ENCODE measurements at places on chromosomes 3 and 15. TPM values are rescaled to one million over a fixed set of nuclear protein-coding genes. Genes with fewer than 3 reads are reported as not detected.
A peak's percentile ranks its signal among the peaks of the same experiment; 100 is the strongest.

GRCh38 chr3:31384117-31384516 is 148.6 kb upstream of the STT3B start:
- H3K36me3 ChIP-seq = no peaks in the 10 kb centered on the region
- no peak for DNase-seq
- H3K27ac ChIP-seq = no peak overlapping the region
- no peaks in the 10 kb centered on the region for H3K27me3 ChIP-seq

GRCh38 chr3:139312959-139313358 is 30.9 kb upstream of the MRPS22 start:
- no peaks in the 10 kb centered on the region for H3K4me1 ChIP-seq
- no peak overlapping the region for H3K27ac ChIP-seq
- no peak overlapping the region for H3K4me3 ChIP-seq
- DNase-seq = no peak

DNA sequence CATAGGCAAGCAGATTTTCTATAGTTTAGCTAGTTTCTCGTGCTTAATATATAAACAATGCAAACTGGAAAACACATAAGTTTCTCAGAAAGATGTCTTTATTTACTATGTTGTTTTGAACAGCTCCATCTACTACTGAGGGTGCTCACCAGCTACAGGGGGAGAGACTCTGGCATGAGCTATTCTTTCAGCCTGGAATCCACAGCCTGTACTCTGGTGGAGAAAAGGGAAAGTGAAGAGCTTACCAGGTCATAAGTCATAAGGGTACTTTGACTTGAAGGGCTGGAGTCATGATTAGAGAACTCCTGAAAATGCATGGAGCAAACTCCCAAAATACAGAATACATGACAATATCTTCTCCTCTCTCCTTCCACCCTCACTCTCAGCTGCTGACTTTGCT is 4.4 kb upstream of the AVEN start:
- H3K27me3 ChIP-seq = no peaks in the 10 kb centered on the region
- no peak overlapping the region for H3K27ac ChIP-seq
- no peaks in the 10 kb centered on the region for H3K36me3 ChIP-seq
- peaks cover 5% of the 10 kb centered on the region for H3K4me1 ChIP-seq

DNA sequence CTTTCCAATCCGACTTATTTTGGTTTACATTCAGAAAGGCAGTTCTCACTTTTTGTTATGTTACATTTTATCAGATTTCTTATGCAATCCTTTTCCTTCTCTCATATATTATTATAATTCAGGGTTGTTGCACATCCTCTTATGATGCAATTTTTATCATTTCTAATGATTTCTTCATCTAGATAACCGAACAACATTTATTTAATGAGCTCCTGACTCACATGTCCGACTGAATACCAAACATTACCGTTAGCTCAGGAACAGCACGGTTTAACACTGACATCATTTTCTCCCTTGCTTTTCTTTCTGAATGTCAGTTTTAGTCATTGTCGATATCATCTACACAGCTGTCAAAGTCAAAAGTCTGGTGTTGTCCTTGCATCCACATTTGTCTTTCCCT is 199.2 kb downstream of the BCHE start:
- H3K4me1 ChIP-seq = no peaks in the 10 kb centered on the region
- H3K4me3 ChIP-seq = no peak overlapping the region
- no peak for DNase-seq
- no peaks in the 10 kb centered on the region for H3K36me3 ChIP-seq
- no peak overlapping the region for H3K27ac ChIP-seq
- H3K27me3 ChIP-seq = no peaks in the 10 kb centered on the region

- no peak for DNase-seq
- H3K27ac ChIP-seq = no peak overlapping the region
- no peak overlapping the region for H3K4me3 ChIP-seq
Measured at GRCh38 chr15:50227076-50227475, 38.5 kb downstream of the HDC start.

GRCh38 chr3:75012791-75013331 is 398.4 kb upstream of the CNTN3 start:
- no peaks in the 10 kb centered on the region for H3K36me3 ChIP-seq
- no peak for DNase-seq
- H3K4me1 ChIP-seq = no peaks in the 10 kb centered on the region
- no peak overlapping the region for H3K4me3 ChIP-seq
- no peak overlapping the region for H3K27ac ChIP-seq
- no peaks in the 10 kb centered on the region for H3K27me3 ChIP-seq

Gene KCNAB1
- total RNA-seq = 0.40 TPM

- DNase-seq = no peak
- no peaks in the 10 kb centered on the region for H3K4me1 ChIP-seq
- no peaks in the 10 kb centered on the region for H3K36me3 ChIP-seq
- no peaks in the 10 kb centered on the region for H3K27me3 ChIP-seq
- H3K4me3 ChIP-seq = no peak overlapping the region
- no peak overlapping the region for H3K27ac ChIP-seq
Measured at GRCh38 chr3:107028086-107028485, 349.2 kb upstream of the CCDC54 start.

- H3K27me3 ChIP-seq = no peaks in the 10 kb centered on the region
- no peak overlapping the region for H3K4me3 ChIP-seq
- DNase-seq = no peak
- H3K36me3 ChIP-seq = no peaks in the 10 kb centered on the region
- peaks cover 9% of the 10 kb centered on the region for H3K4me1 ChIP-seq
- no peak overlapping the region for H3K27ac ChIP-seq
Measured at GRCh38 chr3:58880182-58880581, 169.6 kb downstream of the CFAP20DC start.

Gene NR1I2
- not detected for total RNA-seq

Gene CLDN16
- total RNA-seq = not detected

DNA sequence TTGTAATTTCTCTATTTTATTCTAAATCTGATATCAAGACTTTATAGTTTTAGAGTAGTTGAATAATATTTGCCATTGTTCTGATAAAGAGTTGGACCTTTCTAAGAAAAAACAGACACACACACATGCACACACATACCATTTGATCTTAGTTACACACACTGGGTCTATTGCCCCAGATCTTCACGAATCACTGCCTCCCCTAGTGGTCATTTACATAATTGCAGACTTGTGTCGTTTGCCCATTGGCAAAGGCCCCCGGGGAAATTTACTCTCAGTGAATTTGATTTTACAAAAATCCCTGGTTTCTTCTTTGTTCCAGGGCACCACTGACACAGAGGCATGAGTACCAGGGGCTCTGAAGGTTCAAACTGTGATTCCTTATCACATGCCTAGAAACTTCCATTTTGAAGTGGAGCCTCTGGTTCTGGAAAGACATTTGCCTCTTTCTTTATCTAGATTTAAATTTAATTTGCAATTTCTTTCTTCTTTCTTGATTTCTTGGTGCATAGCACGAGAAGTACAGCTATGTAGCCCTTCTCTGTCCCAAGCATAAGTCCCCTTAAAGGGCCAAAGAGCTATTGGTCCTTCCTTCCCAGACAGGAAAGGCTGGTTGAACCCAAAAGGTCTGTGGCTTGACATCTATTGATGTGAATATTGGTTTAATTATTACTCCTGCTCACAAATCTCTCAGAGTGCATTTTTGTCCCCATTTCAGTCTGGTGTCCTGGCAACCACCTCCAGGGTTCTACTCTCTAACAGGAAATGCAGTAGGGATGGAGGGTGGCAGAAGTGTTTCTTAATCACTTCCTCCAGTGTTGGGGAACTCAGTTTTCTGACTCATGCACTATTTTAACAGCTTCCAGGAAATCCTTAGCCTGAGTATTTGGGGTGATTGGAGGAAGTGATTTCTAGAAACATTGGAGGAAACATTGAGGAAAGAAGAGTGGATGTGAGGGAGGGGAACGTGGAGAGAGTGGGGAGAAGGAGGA is 32.4 kb upstream of the SLC6A11 start:
- no peaks in the 10 kb centered on the region for H3K4me1 ChIP-seq
- H3K4me3 ChIP-seq = no peak overlapping the region
- no peak overlapping the region for H3K27ac ChIP-seq
- H3K36me3 ChIP-seq = no peaks in the 10 kb centered on the region

Gene SCN11A
- not detected for total RNA-seq

- H3K27me3 ChIP-seq = no peaks in the 10 kb centered on the region
- DNase-seq = no peak
- no peak overlapping the region for H3K27ac ChIP-seq
- H3K4me3 ChIP-seq = no peak overlapping the region
- no peaks in the 10 kb centered on the region for H3K36me3 ChIP-seq
Measured at GRCh38 chr3:194046995-194047645, 88.8 kb upstream of the HES1 start.

- no peaks in the 10 kb centered on the region for H3K4me1 ChIP-seq
- no peaks in the 10 kb centered on the region for H3K27me3 ChIP-seq
- H3K36me3 ChIP-seq = no peaks in the 10 kb centered on the region
- DNase-seq = no peak
- no peak overlapping the region for H3K4me3 ChIP-seq
Measured at GRCh38 chr3:160312014-160312624, 86.9 kb downstream of the C3orf80 start.

DNA sequence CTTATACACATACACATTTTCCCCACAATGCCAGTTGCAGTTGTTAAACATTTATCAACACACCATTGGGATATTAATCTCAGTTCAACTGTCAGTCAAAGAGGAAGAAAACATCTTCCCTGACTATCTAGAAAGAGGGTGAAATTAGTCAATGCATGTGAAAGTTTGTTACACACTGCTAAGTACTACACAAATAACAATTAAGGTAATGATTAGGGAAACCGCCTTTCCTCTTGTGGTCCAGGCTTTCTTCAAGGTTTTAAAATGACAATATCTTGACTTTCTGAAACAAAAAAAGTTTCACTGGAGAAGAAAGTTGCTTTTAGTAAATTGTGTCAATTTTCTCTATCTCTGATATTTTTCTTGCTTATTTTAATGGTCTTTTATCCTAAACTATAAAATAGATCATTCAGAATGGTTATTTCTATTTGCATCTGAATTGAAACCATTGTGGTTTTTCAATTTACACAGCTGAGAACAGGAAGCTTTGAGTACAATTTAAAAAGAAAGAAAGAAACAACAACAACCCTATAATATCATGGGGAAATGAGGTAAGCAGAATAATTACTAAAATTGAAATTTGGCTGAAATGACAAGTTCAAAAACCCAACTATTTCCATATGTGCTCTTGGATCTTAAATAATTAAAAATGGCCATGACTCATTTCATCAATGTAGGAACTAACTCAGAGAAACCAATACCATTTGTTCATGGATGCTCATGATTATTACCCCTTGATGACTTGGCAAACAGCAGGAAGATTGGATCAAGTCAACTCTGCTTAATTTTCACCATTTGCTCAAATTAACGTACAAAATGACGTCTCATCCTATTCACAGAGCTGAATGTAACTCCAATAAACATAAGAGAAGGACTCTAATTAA is 31.7 kb downstream of the GPR149 start:
- H3K4me1 ChIP-seq = no peaks in the 10 kb centered on the region
- no peaks in the 10 kb centered on the region for H3K27me3 ChIP-seq

GRCh38 chr15:60389261-60390077 is 8.3 kb downstream of the ANXA2 start:
- H3K36me3 ChIP-seq = peaks cover 20% of the 10 kb centered on the region
- no peak for DNase-seq
- peak overlapping the region; percentile 43 for H3K4me3 ChIP-seq
- H3K27me3 ChIP-seq = no peaks in the 10 kb centered on the region
- peak overlapping the region; percentile 100 for H3K27ac ChIP-seq

Gene CCDC39
- not detected for total RNA-seq

GRCh38 chr3:25533399-25533798 is 105.3 kb downstream of the RARB start:
- no peaks in the 10 kb centered on the region for H3K4me1 ChIP-seq
- H3K27ac ChIP-seq = no peak overlapping the region
- no peaks in the 10 kb centered on the region for H3K27me3 ChIP-seq

GRCh38 chr15:71334873-71335272 is 219.6 kb downstream of the THSD4 start:
- H3K4me1 ChIP-seq = peaks cover 87% of the 10 kb centered on the region
- H3K27ac ChIP-seq = no peak overlapping the region
- H3K4me3 ChIP-seq = no peak overlapping the region
- no peaks in the 10 kb centered on the region for H3K27me3 ChIP-seq
- no peak for DNase-seq

DNA sequence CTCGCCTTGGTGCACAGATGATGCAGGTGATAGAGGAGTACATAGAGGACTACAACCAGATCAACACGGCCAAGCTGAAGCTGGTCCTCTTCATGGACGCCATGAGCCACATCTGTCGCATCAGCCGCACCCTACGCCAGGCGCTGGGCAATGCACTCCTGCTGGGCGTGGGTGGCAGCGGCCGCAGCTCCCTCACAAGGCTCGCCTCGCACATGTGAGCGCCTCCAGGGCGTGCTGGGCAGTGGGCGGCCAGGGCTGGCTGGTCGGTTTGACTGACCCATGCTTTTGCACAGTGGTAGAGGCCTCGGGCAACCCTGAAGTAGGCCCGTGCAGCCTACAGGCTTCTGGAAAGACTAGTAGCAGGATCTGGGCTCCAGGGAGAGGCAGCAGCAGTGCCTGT is 63.3 kb downstream of the SEMA3G start:
- no peak for DNase-seq
- H3K4me3 ChIP-seq = no peak overlapping the region
- no peak overlapping the region for H3K27ac ChIP-seq
- H3K27me3 ChIP-seq = no peaks in the 10 kb centered on the region
- no peaks in the 10 kb centered on the region for H3K4me1 ChIP-seq

Gene CALML4
- total RNA-seq = 2.8 TPM

Gene TMPRSS7
- total RNA-seq = not detected

Gene CHRNA7
- 0.68 TPM for total RNA-seq

Gene ERICH6
- not detected for total RNA-seq

Gene SLC9C1
- not detected for total RNA-seq

- no peaks in the 10 kb centered on the region for H3K27me3 ChIP-seq
- H3K36me3 ChIP-seq = no peaks in the 10 kb centered on the region
- H3K4me3 ChIP-seq = no peak overlapping the region
- no peak for DNase-seq
- H3K4me1 ChIP-seq = no peaks in the 10 kb centered on the region
Measured at GRCh38 chr15:26729581-26729980, 43.3 kb downstream of the GABRB3 start.

- DNase-seq = no peak
- H3K27ac ChIP-seq = no peak overlapping the region
- no peaks in the 10 kb centered on the region for H3K27me3 ChIP-seq
Measured at GRCh38 chr3:139355476-139355875, 11.7 kb downstream of the MRPS22 start.

Gene HCN4
- total RNA-seq = not detected

DNA sequence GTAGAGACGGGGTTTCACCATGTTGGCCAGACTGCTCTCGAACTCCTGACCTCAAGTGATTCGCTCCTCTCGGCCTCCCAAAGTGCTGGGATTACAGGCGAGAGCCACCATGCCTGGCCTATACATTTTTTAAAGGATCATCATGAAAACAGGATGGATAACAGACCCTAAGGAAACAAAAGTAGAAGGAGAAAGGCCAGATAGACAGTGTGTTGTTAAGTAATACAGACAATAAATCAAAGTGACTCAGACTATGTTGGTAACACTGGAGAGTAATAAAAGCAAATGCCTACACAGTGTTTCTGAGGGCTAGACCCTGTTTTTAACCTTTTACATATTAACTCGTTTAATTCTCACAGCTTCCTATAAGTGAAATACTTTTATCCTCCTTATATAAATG is 133.8 kb upstream of the MCTP2 start:
- no peak overlapping the region for H3K27ac ChIP-seq
- no peaks in the 10 kb centered on the region for H3K36me3 ChIP-seq
- no peak overlapping the region for H3K4me3 ChIP-seq
- no peaks in the 10 kb centered on the region for H3K4me1 ChIP-seq
- H3K27me3 ChIP-seq = no peaks in the 10 kb centered on the region
- DNase-seq = no peak
